Suprapubic skin (tissue), 4 donors: ENCODE measurements at places on chromosomes 1 and 21.

- H3K27me3 ChIP-seq = no peaks in the 10 kb centered on the region
- H3K4me1 ChIP-seq = peaks cover 35% of the 10 kb centered on the region
- H3K27ac ChIP-seq = peak overlapping the region; percentile 82
- DNase-seq = peak; percentile 86
- H3K36me3 ChIP-seq = no peaks in the 10 kb centered on the region
Observed at GRCh38 chr1:8133657-8134430, 107.7 kb upstream of the ERRFI1 start.

- H3K4me3 ChIP-seq = no peak overlapping the region
- DNase-seq = no peak
- no peaks in the 10 kb centered on the region for H3K4me1 ChIP-seq
Observed at GRCh38 chr1:168454211-168454815, 89.5 kb downstream of the XCL2 start.

DNA sequence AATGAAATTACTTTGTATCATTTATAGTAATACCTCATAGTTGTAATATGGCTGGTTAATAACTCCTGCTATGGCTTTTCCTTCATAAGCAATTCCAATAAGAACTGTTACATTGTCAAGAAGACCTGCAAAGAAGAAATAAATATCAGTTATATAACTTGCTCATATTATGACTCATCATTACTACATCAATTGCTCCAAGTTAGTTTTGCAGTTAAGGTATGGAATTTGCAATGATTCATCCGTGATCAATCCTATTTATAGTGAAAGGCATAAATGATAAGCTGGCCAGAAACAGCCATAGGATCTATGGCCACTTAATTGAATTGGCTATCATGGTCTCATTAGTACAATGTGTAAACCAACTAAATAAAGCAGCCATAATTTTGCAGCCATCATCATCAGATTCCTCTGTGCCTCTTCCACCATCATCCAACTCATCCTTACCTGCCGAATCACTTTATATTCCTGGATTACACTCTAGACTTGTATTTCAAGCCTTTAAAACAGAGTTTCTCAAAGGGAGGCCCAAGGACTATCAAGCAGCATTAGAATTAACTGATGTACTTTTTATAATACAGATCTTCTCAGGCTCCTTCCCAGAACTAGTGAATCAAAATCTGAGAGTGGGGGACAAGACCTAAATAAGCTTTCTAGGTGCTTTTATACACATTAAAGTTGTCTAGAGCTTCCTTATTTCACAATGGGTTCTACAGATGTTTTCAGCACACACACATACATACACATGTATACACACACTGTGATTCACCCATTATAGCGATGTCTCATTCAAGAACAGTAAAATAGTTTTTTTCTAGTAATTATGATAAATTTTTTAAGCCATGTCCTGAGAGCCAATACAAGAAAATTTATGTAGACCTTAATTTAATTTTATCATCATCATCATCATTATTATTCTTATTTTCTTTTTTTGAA is 21.2 kb upstream of the EPRS1 start:
- no peaks in the 10 kb centered on the region for H3K4me1 ChIP-seq
- peaks cover 64% of the 10 kb centered on the region for H3K36me3 ChIP-seq
- no peaks in the 10 kb centered on the region for H3K27me3 ChIP-seq
- DNase-seq = no peak

DNA sequence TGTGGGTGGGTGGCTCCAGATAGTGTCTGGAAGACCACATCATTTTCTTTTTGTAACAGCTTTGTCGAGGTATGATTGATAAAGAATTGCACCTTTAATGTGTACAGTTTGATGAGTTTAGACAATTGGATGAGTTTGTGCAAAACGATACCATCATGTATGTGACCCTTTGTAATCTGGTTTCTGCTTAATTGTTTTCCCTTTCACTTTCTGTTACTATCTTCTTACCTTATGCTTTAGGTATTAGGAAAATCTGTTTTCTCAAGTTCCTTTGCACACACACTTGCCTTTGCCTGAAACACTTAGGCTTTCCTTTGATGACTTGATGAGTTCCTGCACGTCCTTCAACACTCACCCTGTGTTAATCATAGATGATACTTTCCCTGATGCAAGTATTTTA is 6.8 kb downstream of the OR10Z1 start:
- no peaks in the 10 kb centered on the region for H3K4me1 ChIP-seq
- no peak for DNase-seq
- H3K36me3 ChIP-seq = no peaks in the 10 kb centered on the region
- no peak overlapping the region for H3K27ac ChIP-seq
- H3K27me3 ChIP-seq = no peaks in the 10 kb centered on the region
- H3K4me3 ChIP-seq = no peak overlapping the region

GRCh38 chr1:153790966-153791647 is 15.9 kb downstream of the SLC27A3 start:
- peak overlapping the region; percentile 25 for H3K4me3 ChIP-seq
- peaks cover 22% of the 10 kb centered on the region for H3K4me1 ChIP-seq
- H3K27me3 ChIP-seq = no peaks in the 10 kb centered on the region
- H3K36me3 ChIP-seq = no peaks in the 10 kb centered on the region

GRCh38 chr1:6338695-6339094 is 54.9 kb downstream of the ACOT7 start:
- H3K4me3 ChIP-seq = no peak overlapping the region
- DNase-seq = no peak
- H3K4me1 ChIP-seq = peaks cover 8% of the 10 kb centered on the region
